Tibial nerve (tissue), 4 donors: ENCODE measurements at places on chromosomes 3 and 15. TPM values are rescaled to one million over a fixed set of nuclear protein-coding genes. Genes with fewer than 3 reads are reported as not detected.

DNA sequence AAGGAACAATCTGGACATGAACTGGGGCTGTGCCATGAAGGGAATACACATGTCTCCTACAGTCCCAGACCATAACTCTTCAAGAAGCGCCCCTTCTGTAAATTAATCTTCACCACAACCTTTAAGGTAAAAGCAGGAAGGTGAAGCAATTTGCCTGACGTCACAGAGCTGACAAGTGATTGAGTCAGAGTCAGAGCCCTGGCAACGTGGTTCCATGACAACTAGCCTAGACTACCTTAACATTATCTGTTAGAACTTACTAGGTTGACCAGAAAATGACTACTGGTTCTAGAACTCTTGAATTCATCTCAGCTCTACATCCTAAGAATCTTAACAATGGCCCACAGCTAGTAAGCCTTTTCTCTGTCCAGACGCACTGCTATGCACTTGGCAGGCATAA lies 124.6 kb downstream of the NTRK3 start:
- no peak for DNase-seq

DNA sequence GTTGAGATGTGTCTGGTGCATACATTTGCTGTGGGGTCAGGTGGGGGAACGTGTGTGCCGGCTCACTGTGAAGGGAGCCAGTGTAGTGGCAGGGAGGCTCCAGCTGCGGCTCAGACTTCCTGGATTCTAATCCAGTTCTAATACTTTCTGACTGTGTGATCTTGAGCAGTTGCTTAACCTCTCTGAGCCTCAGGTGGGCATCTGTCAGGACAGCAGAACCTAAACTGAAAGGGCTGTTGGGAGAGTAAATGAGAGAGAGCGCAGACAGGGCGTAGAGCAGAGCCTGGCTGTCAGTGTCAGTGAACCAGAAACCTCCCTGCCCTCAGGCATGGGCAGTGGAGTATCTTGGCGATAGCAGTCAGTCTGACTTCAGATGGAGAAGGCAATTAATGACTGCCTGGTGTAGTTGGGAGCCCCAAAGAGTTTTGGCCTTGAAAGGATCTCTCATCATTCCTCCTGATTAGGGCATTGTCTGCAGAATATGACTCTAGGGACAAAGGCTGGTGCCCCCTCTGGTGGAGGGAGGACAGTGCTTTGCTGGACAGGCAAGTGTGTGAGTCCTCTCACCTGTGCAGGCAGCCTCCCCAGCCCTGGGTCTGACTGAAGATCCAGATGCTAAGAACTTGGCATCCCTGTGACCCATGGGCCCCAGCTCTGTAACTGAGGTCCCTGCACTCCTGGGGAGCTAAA lies 9.6 kb downstream of the KBTBD13 start:
- DNase-seq: no peak

DNA sequence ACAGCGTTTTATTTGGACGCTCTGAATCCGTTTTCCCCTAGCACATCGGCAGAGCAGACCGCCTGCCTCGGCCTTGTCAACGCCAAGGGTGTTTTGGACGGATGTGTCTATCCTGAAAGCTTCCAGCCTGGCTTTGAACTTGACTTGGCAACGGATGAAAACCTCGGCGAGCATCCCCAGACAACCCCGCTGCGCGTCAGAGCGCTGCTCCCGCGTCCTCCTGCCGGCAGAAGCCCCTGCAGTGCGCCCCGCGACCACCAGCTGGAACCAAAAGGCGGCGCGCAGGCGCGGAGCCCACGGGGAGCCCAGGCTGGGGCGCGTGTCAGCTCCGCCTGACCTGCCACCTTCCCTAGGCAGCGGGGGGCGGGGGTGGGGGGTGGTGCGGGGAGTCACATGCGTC lies 26.2 kb upstream of the ARL8B start:
- DNase-seq: no peak

TMEM45A gene
- total RNA-seq: 14.4 TPM

ROPN1 gene
- not detected for total RNA-seq
